ENCODE measurements at places on chromosomes 3 and 15.

DNA sequence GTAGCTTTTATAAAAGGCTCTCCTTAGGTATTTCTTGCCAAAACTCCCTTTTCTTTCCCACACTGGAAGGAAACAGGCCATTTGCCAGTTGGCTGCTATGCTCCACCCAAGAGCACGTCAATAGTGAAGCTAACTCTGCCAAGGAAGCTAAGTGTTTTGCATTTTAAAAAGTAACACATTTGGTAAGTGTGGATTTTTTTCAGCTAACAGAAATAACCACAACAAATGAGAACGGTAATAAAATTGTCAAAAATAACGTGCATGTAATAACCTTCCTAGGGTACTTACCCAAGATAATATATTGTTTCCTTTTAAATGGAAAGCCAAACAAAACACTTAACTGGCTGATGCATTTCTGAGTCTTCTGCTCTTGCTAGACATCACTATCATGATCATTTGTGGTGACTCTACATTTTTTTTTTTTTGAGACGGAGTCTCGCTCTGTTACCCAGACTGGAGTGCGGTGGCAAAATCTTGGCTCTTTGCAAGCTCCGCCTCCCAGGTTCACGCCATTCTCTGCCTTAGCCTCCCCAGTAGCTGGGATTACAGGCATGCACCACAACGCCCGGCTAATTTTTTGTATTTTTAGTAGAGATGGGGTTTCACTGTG lies 4.6 kb downstream of the DPP8 start:
- H3K27ac ChIP-seq, result peak overlapping the region; percentile 41
- H3K4me3 ChIP-seq, result peak overlapping the region; percentile 26
- peaks cover 56% of the 10 kb centered on the region for H3K4me1 ChIP-seq
- H3K36me3 ChIP-seq, result peaks cover 36% of the 10 kb centered on the region
- no peaks in the 10 kb centered on the region for H3K27me3 ChIP-seq

DNA sequence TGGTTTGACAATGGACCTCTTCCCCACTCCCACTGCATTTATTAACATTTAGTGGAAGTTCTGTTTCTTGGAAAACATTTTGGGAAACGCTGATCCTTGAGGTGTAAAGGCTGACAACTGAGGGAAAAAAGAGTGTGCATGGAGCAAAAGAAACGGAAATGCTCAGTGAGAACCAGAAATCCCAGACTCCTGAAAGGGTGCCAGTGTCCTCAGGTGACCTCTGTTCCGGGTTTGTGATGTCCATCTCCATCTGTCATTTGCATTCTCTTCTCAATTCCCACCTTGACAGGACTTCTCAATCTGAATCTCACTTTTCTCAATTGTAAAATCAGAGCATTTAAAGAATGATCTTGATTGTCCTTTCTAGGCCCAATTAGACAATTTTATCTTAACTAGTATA lies 71.1 kb upstream of the FAM3D start:
- H3K4me1 ChIP-seq, result no peaks in the 10 kb centered on the region
- H3K27ac ChIP-seq, result no peak overlapping the region
- no peaks in the 10 kb centered on the region for H3K36me3 ChIP-seq
- H3K4me3 ChIP-seq, result no peak overlapping the region

- H3K4me1 ChIP-seq, result no peaks in the 10 kb centered on the region
- no peak for DNase-seq
- no peaks in the 10 kb centered on the region for H3K36me3 ChIP-seq
- H3K4me3 ChIP-seq, result no peak overlapping the region
Observed at GRCh38 chr3:43224405-43225073, 61.8 kb upstream of the SNRK start.

DNA sequence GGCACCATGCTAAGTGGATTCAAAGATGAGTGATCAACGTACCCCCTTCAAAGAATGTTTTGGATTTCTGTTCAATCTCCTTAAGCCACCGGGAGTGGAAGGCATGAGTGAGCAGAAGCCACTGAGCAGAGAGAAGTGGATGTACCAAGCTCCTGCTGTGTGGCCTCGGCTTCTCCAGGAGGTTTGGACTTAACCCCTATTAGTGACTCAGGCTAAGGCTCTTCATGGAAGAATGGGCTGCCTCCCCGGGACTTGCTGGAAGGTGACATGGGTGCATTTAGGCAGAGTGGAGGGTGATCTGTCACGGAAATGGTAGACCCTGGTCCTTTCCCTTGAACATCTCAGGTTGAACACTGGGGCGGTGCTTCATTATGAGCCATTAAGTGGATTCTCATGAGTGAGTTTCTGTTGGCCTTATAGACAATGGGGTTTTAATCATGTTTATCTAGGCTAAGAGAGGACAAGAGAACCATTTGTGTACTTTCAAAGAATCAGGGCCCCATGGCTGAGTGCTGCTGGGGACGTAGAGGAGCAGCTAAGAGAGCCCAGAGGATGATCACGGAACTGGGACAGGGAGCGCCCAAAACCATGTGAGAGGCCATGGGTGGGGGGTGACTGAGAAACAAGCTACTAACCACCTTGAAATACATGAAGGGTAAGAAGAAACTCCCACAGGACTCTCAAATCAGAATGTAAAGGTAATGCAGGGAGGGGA lies 62.2 kb downstream of the HES1 start:
- DNase-seq, result no peak
- H3K27ac ChIP-seq, result no peak overlapping the region
- no peak overlapping the region for H3K4me3 ChIP-seq
- no peaks in the 10 kb centered on the region for H3K4me1 ChIP-seq
- no peaks in the 10 kb centered on the region for H3K36me3 ChIP-seq

GRCh38 chr3:170703121-170703588 lies 117.3 kb upstream of the SLC7A14 start:
- no peaks in the 10 kb centered on the region for H3K36me3 ChIP-seq
- no peak overlapping the region for H3K27ac ChIP-seq
- H3K4me1 ChIP-seq, result peaks cover 4% of the 10 kb centered on the region
- DNase-seq, result no peak

- H3K4me1 ChIP-seq, result no peaks in the 10 kb centered on the region
- no peak overlapping the region for H3K27ac ChIP-seq
- no peaks in the 10 kb centered on the region for H3K27me3 ChIP-seq
- no peak overlapping the region for H3K4me3 ChIP-seq
Observed at GRCh38 chr3:7215706-7216105, 354.8 kb downstream of the GRM7 start.

DNA sequence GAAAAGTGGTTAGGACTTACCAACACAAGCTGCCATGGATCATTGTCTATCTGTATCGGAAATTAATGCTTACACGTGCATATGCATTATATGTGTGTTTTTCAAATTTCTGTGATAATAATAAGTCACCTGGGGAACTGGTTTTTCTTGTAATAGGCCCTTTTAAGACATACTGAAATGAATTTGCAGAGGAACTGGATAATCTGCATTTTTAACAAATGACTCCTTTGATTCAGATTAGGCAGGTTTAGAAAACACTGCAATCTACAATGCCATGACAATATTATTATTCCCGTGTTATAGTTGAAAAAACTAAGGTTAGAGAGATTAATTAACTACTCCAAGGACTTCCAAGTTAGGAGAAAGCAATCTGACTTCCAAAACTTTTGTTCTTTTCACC lies 23.4 kb downstream of the STRIT1 start:
- H3K36me3 ChIP-seq, result no peaks in the 10 kb centered on the region
- H3K4me3 ChIP-seq, result no peak overlapping the region
- DNase-seq, result no peak

GRCh38 chr15:57236561-57237300 lies 139.6 kb upstream of the CGNL1 start:
- no peak overlapping the region for H3K4me3 ChIP-seq
- no peaks in the 10 kb centered on the region for H3K27me3 ChIP-seq
- H3K27ac ChIP-seq, result no peak overlapping the region
- H3K36me3 ChIP-seq, result peaks cover 56% of the 10 kb centered on the region

DNA sequence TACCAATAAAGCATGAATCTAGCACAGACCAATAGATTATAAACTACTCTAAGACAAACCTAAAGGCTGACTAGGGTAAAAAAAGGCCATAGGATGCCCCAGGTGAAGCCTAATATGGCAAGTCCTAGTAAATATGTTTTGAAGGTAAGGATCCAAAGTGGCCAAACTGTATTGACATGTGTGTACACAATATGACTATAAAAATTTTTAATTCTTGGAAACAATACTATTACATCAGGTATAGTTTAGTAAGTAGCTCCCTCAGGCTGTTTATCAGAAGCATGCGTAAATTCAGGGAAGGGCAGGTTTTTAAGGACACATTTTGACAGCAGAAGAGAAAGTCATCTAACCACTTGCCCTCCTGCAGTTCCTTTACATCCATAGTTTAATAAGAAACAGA lies 18.8 kb downstream of the GNB4 start:
- H3K4me1 ChIP-seq, result peaks cover 34% of the 10 kb centered on the region
- no peaks in the 10 kb centered on the region for H3K27me3 ChIP-seq
- no peaks in the 10 kb centered on the region for H3K36me3 ChIP-seq

GRCh38 chr15:59762558-59762957 lies 73.4 kb upstream of the BNIP2 start:
- H3K27me3 ChIP-seq, result peaks cover 46% of the 10 kb centered on the region
- H3K4me1 ChIP-seq, result no peaks in the 10 kb centered on the region
- H3K27ac ChIP-seq, result no peak overlapping the region
- DNase-seq, result no peak
- no peak overlapping the region for H3K4me3 ChIP-seq
